RCC 7860 (cell line): ENCODE measurements at places on chromosomes 4 and X.

- DNase-seq, result no peak
These were observed 48.1 kb downstream of the PCDH7 start for GRCh38 chr4:30768277-30768676.

- peak; percentile 67 for DNase-seq
These were observed 30.0 kb upstream of the ANXA5 start for GRCh38 chr4:121726642-121727268.

DNA sequence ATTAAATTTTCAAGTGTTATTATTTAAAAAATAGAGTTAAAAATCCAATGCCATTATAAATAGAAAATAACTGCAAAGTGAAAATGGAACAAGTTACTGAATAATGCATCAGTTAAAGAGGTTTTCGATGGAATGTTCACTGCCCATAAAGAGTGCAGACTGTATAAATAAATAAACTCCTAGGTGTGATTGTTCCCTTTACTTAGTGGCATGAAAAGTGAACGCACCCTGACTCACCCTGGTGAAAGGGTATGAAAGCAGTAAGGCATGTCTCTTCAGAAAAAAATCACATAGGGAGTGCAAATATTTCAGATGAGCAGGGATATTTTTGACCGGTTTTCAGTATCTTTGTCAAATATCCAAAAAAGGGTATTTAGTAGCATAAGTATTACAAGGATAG, 387.8 kb downstream of the DCAF12L2 start:
- DNase-seq, result no peak

DNA sequence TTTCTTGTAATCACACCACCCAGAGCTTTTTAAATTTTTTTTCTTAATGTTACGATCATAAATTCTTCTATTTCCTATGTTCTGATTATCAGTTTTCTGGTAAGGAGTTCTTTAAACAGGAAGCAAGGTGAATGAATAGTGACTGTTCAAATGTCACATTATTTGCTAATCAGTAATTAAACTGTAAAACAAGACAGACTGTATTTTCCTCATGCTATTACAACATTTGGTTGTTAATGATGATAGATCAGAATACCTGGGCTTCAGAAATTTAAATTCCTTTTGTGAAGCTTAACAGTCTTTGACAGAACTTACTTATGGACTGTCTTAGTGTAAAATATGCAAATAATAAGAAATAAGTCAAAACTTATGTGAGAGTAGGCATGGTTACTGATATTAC, 41.4 kb downstream of the CLCN3 start:
- no peak for DNase-seq

DNA sequence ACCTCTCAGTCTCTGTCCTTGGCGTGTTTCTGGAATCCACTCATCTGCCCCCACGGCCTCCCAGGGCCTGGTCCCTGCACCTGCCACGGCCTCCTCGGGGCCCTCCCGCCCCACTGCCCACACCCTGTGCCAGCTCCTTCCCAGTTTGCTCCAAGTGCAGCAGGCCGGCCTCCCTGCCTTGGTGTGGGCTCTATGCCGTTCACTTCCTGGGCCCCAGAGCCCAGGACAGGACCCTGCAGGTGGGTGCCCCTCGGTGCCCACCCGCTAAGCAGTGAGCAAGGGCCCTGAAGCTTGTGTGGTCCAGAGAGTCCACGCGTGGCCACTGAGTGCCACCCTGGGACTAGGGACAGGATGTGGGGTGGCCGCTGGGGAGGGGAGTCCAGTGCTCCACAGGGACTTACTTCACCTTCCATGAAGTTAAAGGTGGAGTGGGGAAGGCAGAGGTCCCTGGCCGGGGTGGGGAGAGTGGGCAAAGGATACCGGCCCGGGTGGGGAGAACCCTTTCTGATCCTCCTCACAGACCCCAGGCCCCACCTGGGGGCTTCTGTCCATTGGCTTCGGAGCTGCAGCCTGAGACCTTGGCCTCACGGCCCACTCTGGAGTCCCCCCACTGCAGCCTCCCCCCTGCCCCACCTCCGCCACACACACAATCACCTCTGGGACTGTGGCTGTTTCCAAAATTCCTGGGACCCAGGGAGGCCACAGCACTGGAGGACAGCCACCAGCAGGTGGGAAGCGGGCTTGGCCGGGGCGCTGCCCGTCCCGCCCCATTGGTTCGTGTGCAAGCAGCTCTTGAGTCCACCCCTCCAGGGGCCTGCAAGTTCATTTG, 60.0 kb upstream of the NKX1-1 start:
- no peak for DNase-seq

DNA sequence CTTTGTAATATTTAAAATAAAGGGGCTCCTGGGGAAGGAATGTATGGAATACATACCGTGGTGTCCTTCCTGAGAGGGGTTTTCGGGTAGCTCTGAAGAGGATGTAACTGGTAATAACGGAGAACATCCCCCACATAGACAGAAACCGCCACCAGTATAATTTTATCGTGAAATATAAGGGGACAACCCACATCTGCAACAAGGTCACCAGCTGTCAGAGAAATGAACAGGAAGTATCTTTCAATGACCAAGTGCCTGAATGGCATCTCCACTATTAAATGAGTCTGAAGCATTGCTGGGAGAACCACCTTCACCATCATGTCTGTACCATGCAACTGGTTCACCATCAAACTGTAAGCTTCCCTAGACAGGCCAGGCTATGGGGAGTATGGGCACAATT, 31.7 kb downstream of the RNF175 start:
- DNase-seq, result no peak

DNA sequence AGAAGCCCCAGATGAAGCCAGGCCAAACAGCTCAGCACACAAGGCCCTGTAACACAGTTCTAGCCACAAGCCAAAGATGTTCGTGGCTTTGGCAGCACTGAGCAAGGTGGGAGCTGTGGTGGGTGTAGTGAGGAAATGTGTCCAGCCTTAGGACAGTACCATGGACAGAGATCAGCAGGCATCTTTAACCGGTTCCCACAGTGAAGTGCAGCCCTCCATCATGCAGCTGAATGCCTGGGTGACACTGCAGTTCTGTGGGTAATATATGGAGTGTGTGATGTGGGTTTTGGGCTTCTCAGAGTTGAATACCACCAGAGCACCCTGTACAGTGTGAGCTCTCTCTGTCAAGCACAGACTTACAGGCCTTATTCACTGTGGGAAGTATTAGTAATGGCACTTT, 6.0 kb upstream of the NEXMIF start:
- no peak for DNase-seq

- DNase-seq, result no peak
These were observed 37.9 kb downstream of the MFAP3L start for GRCh38 chr4:169988252-169988651.

- no peak for DNase-seq
These were observed 31.0 kb downstream of the TMSB4X start for GRCh38 chrX:13005661-13006473.

DNA sequence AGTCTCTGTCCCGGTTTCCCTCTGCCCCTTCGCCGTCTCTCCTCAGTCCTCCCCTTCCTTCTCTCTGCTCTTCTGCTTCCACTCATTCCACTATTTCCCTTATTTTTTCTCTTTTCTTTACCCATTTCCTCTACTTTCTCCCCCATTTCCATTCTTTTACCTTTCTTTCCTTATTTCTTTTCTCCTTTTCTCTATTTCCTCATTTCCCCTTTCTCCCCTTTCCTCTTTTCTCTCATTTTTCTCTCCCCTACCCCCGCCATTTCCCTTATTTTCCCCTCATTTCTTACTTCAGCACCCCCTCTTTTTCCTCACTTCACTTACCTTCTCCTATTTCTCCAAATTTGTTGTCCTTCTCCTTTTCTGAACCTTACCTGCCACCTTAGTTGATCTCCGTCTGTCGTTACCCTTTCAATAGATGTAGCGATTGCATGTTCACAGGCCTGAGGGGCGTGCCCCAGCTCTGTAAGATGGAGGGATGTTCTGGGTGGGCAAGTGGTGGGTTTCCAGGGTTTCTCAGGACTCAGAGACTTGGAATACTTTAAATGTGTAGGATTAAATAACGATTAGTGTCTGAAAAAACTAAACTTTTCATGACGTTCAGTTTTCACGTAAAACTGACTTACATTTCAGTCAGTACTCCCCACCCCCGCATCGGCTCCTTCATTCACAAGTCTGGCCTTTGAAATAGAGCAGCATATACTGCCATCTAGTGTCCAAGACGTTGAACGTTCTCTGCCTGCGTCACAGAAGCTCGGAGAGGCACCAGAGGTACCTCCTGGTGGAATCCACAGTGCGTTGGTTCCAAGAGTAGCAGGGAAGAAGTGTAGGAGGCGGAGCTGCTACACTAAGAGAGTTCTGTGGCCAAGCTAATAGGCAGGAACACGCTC, 641 bp upstream of the NCBP2L start:
- peak; percentile 70 for DNase-seq

DNA sequence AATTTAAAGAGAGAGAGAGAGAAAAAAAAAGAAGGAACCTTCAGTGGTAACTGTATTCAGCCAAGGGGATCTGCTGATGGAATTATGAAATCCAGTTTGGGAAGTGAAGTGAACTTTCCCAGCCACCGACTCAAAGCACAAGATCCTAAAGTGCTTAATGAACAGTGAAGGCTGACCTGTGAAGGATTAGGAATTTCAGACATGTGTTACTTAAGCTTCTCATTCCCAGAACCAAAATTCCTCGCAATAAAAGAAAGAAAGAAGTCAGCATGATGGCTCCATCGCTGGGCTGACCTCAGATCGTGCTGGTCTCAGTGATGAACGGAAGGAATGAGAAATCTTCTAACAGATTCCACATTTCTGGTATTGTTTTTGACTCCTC, 135.2 kb downstream of the ARSF start:
- peak; percentile 31 for DNase-seq

DNA sequence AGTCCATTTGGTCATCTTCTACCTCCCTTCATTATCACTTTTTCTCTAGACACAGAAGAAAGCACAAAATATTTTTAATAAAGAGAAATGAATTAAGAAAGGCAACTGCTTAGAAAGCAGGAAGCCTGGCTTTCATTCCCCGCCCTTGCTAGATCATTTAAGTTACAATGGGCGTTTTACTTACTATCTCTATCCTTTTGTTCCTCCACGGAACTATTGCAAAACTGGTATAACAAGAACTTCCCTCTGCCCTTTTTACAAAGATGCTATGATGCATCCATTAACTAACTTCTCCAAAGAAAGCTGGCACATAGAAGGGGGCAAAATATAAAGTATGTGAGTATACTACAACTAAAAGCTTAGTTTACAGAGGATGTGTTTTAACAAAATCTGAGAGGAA, 434.5 kb upstream of the FTHL17 start:
- DNase-seq, result no peak

DNA sequence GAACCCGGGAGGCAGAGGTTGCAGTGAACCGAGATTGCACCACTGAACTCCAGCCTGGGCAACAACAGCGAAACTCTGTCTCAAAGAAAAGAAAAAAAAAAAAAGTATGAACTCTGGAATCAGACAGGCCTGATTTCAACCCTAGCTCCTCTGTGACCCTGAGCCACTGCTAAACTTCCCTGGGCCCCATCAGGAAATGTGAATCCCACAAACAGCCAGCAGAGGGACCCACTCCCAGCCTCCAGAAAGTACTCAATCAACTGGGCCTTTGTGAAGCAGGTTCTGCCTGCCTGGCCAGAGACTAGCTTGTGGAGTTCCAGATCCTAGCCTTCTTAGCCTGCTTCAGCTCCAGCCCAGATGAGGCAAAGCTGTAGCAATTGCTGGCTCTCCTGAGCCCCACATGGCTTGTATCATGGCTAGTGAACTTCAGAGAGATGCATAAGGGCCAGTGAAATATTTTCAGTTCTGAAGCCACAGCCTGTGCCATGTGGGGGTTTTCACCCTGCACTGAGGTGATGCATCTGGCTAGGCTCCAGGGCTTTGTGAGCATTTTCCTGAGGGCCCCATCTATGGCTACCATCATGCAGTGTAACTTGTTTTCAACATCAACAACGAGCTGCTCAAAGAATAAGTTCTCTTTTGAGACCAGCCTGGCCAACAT, 7.2 kb upstream of the IDS start:
- peak; percentile 27 for DNase-seq

DNA sequence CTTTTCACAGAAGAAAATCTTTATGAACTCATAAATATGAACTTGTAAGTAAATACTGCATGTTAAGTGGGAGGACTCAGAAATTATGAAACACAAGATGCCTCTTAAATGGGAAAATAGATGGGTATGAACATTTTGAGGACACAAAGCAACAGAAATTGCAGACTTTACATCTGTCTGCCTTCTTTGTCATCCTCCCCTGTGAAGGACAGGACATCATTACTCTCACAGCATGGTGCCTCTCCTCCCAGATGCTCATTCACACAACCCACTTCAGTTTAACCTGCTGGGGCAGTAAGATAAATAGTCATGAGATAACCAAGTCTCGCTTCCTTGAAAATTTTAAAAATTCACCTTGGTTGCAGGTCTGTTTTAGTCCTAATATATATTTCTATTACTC, 144.5 kb downstream of the APBB2 start:
- DNase-seq, result no peak

DNA sequence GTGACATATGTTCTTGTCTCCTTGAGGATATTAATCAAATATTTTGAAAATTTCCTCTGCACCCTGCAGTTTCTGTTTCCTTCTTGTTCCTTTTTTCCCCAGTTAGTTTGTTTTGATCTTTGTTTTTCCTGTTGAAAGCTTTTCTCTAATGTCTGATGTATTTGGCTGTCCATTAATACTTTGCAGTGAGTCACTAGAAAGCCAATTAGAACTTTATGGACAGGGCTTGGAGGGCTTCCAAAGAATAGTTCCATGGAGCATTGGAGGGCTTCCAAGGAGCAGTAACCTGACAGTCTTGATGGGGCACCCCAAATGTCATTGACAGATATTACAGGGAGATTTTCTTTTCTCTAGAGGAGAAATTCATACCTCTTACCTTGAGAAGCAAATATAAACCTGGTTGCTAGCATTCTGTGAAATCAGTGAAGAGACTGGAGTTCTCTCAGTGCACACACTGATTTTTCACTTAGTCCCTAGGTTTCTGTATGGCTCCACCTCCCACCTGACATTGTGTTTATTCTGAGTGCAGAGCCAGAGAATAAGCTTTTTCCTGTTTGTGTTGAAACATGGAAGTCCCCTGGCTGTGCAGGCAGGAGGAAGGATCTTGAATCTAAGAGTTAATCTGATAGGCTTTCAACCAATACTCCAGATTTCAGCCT, 26.5 kb downstream of the SPARCL1 start:
- no peak for DNase-seq

- no peak for DNase-seq
These were observed 79.0 kb downstream of the SOX3 start for GRCh38 chrX:140425712-140426395.

GRCh38 chr4:2817701-2818350, 24.9 kb downstream of the SH3BP2 start:
- DNase-seq, result no peak

GRCh38 chr4:26859762-26860156, 882 bp upstream of the STIM2 start:
- DNase-seq, result no peak

DNA sequence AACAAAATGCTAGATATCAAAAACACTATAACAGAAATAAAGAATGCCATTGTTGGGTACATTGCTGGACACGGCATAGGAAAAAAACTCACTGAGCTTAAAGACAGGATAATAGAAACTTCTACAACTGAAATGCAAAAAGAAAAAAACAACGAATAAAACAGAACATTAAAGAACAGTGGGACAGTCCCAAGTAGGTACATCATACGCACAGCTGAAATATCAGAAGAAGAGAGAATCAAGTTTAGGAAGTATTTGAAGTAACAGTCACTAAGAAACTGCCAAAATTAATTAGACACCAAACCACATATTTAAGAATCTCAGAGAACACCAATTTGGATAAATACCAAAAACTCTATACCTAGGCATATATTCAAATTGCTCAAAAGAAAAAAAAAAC, 19.2 kb downstream of the RAB28 start:
- no peak for DNase-seq

GRCh38 chrX:23327104-23327503, 7.5 kb upstream of the PTCHD1 start:
- DNase-seq, result no peak
